Activated T-helper 9 cell treated with anti-CD3 and anti-CD28 coated beads, Interleukin-2, amount 50 U/mL, for 16 hours (primary cell): ENCODE measurements at places on chromosomes 13 and 19.

GRCh38 chr19:18896421-18896841, 473 bp upstream of the CERS1 start:
- DNase-seq, result no peak

DNA sequence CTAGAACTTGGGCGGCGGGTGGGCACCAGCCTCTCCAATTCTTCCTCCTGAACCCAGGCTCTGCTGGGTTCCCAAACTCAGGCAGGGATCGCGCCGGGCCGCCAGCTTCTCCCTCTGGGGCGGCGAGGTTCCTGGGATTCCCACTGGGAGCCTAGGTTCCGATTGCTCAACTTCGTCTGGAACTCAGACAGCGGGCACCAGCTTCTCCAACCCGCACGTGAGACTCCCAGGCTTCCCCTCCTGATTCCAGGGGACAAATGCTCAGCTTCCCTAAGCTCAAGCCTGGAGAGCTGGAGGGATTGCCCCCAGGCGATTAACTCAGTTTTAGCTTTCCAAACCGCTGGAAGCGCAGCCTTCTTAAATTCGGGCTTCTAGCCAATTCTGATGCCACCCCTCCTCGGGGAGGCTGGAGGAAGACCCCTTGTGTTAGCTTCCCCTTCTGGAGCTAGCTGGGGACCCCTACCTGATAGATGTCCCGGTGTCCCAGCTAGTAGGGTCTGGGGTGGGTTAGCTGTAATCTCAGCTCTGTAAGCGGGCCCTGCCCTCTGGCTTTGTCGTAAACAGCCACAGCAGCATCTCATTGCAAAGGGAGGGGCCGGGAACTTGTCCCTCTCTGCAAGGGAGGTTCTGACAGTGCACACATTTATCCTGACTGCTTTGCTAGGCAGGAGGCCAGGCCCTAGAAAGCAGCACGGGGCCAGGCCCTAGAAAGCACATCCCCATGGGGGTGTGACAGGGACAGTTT, 671 bp downstream of the MCOLN1 start:
- no peak for DNase-seq

DNA sequence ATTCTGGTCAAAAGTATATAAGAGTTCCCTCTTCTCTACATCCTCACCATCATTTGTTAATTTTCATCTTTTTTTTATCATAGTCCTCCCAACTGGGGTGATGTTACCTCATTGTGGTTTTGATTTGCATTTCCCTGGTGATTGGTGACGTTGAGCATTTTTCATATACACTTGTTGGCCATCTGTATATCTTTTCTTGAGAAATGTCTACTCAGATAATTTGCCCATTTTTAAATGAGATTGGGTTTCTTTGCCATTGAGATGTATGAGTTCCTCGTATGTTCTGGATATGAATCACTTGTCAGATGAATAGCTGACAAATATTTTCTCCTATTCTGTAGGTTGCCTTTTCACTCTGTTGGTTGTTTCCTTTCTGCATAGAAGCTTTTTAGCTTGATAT, 2.4 kb downstream of the CD33 start:
- DNase-seq, result no peak

DNA sequence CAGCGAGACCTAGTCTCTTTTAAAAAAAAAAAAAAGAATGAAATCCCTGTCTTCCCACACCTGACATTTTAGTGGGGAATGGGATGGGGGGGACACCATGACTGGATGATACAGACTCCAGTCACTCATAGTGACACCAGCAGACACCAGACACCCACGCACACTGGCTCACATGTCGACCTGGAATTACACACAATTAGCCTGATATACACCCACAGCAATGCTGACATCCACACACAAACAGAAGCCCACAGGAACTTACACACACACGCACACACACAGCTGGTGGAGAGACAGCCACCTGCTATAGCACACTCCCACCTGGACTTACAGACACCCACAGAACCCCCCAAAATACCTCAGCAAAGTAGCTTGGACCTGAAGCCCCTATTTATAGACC, 8.3 kb upstream of the NANOS3 start:
- no peak for DNase-seq

DNA sequence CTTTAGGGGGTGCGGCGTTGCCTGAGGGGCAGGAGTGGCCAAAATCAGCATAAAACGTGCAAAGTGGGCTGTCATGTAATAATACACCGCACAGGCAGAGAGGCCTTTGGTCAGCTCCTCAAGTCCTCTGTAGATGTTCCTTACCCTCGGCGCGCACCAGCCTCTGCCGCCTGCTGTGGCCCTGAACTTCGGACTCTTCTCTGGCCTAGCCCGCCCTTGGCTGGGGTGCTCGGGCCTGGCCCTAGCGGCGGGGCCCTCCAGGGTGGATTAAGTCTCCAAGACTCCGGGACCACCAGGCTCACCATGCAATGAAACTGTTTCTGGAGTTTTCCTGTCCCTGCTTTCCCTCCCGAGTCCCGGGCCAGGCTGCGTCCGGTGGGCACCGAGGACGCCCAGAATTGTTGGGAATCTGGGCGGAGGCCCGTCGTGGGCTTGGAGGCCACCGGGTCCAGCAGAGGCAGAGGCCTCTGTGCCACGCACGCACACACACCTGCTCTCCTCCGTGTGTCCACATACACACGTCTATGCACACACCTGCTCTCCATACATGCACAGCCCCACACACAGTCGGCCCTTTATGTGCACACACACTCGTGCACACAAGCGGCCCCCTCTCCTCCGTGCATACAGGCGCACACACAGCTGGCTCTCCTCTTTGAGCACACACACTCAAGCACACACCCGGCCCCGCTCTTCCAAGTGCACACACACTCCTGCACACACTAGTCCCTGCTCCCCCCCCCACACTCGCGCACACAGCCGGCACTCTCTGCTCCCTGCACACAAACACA, 1.5 kb upstream of the TFDP1 start:
- DNase-seq, result no peak
